ENCODE measurements at places on chromosomes 2 and 18. TPM values are rescaled to one million over a fixed set of nuclear protein-coding genes. Genes with fewer than 3 reads are reported as not detected.

Gene HOXD12
- polyA plus RNA-seq = 0.32 TPM

Gene IL36G
- polyA plus RNA-seq = 0.67 TPM

Gene IL1R1
- polyA plus RNA-seq = 31.9 TPM

Gene CHST9
- 5.3 TPM for polyA plus RNA-seq

Gene MRPL19
- 72.6 TPM for polyA plus RNA-seq

Gene INPP4A
- 26.7 TPM for polyA plus RNA-seq

Gene RAB6D
- 1.7 TPM for polyA plus RNA-seq

Gene BMP10
- polyA plus RNA-seq = not detected

Gene KIF1A
- 11.1 TPM for polyA plus RNA-seq

Gene LOXHD1
- polyA plus RNA-seq = 1.4 TPM

Gene FSHR
- polyA plus RNA-seq = not detected

DNA sequence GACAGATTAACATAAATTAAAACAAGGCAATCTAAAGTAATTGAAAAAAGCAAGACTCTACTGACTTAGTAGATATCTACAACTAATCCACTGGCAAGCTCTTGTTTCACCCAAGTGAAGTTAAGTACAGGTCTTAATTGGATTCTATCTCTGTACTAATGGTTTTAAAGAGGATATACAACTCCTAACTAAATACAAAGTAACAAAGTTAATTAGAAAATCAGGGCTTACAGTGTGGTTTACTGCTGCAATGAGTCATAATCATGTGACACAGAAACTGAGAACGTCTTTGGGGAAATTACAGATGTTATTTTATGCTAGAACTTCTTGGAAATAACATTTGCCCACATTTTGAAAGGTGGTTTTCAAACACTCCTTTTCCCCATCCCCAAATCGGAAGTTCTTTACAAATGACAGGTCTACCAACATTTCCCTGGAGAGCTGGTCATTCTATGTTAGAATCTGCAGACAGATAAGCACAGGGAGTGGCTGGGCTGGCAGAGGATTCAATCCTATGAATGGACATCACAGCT lies 245.3 kb downstream of the STK39 start:
- DNase-seq = no peak

- DNase-seq = no peak
Measured at GRCh38 chr2:33484042-33484621, 7.7 kb downstream of the RASGRP3 start.

DNA sequence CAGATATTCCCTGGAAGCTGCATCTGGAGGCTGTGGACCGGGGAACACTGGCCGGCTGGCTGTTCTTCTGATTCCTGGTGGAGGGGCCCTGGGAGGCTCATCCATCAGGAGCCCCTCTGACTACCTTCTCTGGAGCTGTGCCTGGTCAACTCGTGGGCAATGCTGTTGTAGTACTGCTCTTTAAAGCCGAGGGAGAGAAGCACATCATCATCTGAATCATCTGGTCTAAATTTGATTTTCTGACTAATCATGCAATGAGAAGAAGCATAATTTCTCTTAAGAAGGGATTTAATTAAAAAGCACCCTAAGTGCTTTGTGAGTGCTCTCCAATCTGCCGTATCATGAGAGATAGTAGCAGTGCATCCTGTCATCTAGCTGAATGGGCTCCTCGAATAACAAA lies 229.5 kb downstream of the FHOD3 start:
- DNase-seq = no peak

GRCh38 chr2:109148117-109148746 lies 19.2 kb downstream of the SH3RF3 start:
- DNase-seq = no peak

DNA sequence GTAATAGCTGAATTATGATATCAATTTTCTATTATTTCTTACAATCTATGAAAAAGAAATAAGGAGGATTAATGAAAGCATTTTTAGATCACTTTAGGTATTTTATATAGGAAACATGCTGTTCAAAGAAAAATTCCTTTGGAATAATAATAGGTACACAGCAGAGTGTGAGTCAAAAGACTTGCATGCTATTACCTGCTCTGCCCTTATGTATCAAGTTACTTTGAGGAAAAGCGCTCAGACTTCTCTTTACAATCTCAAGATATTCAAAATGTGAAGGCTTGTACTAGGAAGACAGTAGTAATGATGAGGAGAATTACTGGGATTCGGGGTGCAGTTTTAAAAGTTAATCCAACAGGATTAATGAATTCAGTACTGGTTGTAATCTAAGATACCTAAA lies 29.1 kb upstream of the RNU4ATAC start:
- DNase-seq = no peak

GRCh38 chr2:14631406-14632040 lies 994 bp upstream of the LRATD1 start:
- no peak for DNase-seq

- no peak for DNase-seq
Measured at GRCh38 chr2:175036582-175037018, 31.4 kb upstream of the CHN1 start.

DNA sequence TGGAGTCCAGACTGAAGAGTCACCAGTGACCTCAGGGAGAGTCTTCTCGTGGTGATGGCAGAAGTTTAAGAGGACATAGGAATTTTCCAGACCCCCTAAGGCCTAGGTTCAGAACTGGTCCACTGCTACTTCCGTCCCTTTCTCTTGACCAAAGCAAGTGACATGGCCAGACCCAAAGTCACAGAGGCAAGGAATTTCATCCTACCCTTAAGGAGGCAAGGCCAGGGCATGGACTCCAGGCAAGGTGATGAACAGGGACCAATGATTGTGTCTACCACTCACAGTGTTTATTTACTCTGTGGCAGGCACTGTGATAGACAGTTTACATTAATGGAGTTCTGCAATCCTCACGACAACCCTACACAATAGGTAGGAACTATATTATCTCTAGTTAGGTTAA lies 265.1 kb downstream of the GLI2 start:
- DNase-seq = no peak

- no peak for DNase-seq
Measured at GRCh38 chr2:74619651-74620297, 28.4 kb downstream of the M1AP start.

DNA sequence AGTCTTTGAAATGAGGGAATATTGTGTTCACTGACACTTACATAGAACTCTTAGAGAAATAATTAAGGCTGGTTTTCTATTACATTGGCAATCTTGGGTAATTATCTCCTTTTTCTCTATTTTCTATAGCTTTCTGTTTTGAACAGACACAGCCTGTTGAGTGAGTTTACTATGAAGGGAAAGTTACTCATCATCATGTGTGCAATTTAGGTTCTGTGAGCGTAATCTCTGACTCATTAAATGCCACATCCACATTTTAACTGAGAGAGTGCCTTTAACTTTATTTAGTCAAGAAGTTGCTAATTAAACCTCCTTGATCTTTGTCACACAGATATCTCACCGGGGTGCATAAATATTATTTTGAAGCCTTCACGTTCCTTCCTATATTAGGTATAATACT lies 174.0 kb upstream of the SLC8A1 start:
- no peak for DNase-seq

DNA sequence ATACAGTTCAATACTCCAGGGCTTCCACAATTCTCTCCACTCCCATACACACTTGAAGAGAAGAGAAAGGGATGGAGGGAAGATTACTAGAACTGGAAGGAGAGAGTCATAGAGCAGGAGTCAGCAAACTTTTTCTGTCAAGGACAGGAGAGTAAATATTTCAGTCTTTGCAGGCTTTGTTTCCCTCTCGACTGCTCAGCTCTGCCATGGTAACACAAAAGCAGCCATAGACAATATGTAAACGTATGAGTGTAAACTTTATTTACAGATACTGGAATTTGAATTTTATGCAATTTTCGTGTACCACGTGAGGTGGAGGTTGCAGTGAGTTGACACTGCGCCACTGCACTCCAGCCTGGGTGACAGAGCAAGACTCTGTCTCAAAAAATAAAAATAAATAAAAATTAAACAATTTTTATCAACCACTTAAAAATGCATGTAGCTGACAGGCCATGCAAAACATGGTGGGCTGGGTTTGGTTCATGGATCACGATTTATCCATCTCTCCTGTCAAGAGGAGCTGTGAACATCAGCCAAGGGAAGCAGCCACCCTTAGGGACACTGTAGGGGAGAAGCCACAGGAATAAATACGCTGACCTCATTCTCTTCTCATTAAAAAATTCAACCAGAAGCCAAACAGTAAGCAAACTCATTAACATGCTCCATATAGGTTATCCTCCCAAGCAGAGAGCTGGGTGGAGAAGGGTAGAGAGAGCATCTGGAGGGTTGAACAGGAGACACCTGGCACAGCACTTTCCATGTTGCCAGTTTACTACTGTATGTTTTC lies 266.4 kb upstream of the FN1 start:
- DNase-seq = no peak

GRCh38 chr2:42706836-42707235 lies 57.1 kb downstream of the OXER1 start:
- DNase-seq = no peak

DNA sequence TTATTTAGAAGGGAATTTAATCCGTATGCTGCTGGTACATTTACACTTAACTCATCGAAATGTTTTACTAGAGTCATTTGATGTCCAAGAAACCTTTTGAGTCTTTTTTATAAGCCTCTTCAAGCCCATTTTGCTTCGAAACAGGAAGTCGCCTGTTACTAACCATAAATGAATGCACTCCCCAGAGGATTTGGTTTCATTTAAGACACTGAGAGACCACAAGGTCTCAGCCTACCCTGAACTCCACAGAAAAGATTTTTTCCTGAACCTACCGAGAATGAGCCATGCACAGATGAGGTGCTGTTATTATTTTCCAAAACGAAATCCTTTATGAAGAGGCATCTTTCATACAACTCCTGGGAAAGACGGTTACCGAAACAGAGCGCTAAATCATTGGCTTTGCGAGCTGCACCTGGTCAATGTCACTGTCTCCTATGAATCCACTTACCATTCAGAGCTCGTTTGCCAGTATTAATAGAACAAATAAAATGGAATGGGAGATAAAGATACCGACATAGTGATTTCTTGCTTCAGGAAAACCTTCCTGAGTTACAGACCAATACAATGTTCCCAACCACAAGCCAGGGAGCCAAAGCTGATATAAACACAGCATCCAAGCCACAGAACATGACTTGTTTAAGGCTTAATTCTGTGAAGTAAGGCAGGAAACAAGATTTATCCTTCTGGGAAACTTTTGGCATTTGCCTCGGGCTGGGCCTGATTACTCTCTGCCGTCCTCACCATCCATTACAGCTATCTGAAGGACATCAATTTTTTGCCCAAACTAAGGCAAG lies 382.1 kb downstream of the OSR1 start:
- peak; percentile 41 for DNase-seq

DNA sequence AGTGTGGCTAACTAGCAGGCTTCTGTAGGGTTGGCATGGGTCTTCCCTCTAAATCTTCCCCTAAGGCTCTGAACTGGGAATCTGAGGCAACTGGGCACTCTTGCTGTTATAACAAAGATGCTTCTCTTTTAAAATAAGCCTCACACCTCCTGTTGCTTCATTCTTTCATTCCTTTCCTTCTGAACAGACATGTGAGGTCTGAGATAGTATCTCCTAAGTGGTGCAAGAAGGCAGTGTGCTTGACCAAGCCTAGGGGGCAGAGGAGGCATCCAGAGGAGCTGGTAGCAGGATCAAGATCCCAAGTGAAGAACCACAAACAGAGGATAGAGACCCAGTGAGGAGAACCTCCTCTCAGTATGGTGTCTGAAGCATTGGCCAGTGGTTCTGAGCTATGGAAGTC lies 90.9 kb downstream of the TTC27 start:
- DNase-seq = no peak

DNA sequence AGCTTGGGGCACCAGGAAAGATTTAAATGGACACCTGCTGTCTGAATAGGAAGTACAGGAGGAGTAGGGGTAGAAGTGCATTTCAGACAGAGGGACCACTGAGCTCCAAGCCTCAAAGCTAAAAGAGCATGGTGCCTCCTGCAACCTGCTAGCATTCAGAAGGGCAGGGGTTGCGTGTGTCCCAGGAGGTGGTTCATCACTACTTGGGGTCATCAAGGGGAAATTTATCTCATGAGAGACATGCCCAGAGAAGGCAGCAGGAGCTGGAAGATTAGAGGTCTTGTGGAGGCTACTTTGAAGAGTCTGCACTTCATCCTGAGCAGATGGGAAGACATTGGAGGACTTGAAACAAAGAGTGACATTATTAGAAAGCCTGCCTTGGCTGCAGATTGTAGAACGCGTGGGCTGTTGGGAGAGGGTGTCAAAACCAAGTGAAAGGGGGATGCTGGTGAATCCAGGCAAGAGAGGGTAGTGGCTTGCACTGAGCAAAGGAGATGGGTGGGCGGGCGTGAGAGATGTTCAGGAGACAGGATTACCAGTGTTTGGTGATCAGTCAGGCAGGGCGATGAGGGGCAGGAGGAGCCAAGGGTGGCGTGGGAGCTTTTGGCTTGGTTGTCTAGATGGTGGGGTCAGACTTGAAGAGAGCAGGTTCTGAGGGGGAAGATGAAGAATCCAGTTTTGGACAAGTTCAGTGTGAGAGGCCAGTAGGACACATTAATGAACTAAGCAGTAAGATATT lies 154.0 kb downstream of the DYSF start:
- DNase-seq = no peak

DNA sequence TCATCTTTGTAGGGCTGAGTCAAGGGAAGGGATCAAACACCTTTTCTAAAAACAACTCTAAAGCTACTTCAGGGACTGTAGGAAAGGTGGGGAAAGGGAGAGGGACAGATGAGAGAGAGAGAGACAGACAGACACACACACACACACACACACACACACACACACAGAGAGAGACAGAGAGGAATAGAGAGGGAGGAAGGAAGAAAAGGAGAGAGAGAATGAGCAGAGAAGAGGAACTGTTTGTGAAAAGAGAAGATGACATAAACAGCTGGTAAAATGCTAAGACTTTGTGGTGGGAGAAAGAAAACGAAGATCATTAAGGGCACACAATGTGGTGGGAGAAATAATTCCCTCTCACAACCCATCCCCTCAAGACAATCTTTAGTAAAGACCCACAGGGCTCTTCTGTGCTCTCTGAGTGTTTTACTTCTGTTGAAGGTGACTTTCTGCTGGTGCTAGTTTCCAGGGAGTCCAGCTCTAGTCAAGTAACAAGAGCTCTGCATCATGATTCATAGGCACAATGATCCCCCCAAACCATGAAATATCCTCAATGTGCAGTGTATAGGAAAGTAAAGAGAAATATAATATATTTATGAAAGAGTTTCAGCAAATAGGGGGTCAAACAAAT lies 77.2 kb upstream of the STK17B start:
- DNase-seq = no peak

- DNase-seq = no peak
Measured at GRCh38 chr2:240310201-240310600, 125.3 kb upstream of the GPC1 start.

GRCh38 chr2:25297738-25298137 lies 44.0 kb downstream of the DNMT3A start:
- no peak for DNase-seq

DNA sequence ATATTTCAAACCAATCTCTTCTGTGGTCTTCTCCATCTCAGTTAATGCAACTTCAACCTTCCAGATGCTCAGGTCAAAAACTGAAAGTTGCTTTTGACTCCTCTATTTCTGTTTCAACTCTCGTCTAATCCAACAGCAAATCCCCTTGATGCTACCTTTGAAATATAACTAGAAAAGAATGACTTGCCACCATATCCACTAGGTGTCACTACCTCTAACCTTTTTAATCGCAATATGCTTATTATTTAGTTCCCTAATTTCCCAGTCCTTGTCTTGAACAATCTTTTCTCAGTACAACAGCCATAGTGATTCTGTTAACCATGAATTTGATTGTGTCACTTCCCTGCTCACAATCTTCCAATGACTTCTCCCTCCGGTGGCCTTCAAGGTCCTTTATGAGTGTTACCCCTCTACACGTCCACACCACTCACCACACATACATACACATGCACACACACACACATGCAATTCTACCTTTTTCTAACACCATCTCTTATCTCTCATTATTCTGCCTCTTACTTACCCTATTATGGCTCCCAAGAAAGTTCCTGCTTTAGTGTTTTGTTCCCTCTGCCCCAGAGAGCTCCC lies 245.5 kb upstream of the KCNJ3 start:
- DNase-seq = peak; percentile 18

All from left kidney (tissue), 8 donors.